ENCODE measurements at places on chromosomes 16 and 17. TPM values are rescaled to one million over a fixed set of nuclear protein-coding genes. Genes with fewer than 3 reads are reported as not detected.

The TGFB1I1 gene
- 325 TPM for total RNA-seq

The TNFRSF13B gene
- total RNA-seq, result not detected

- peak; percentile 67 for DNase-seq
Measured at GRCh38 chr17:10875984-10876555, 38.2 kb upstream of the PIRT start.

The KRTAP4-1 gene
- total RNA-seq, result not detected

DNA sequence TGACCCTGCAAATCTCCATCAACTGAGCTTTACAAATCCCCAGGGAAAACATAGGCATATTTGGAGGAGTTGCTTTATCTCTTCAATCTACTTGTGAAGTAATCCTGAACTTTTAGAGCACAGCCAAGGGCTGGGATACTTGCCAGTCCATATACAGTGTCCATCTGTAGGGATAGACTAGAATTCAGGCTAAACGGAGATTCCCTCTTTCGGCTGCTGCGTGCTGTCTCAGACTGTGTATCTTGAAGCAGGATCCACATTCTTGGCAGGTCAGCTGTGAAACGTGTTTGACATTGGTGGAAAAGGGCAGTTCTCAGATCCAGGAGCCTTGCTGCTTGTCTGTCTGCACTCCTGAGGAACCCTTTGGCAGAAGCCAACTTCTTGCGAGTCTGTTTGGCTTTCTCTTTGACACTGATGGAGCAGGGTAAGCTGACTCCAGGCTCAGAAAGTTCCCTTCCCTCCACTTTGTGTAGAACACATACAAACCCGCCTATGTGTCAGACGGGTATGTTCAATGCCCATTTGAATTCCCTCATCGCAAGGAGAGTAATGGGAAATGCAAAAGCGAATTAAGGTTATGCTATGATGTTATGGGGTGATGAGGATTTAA is 221.8 kb downstream of the MAP2K4 start:
- DNase-seq, result no peak

The NPIPB6 gene
- 1.7 TPM for total RNA-seq

GRCh38 chr17:3968015-3968414 is 3.8 kb upstream of the ATP2A3 start:
- no peak for DNase-seq

GRCh38 chr17:77946900-77947645 is 11.4 kb upstream of the TNRC6C start:
- DNase-seq, result no peak

DNA sequence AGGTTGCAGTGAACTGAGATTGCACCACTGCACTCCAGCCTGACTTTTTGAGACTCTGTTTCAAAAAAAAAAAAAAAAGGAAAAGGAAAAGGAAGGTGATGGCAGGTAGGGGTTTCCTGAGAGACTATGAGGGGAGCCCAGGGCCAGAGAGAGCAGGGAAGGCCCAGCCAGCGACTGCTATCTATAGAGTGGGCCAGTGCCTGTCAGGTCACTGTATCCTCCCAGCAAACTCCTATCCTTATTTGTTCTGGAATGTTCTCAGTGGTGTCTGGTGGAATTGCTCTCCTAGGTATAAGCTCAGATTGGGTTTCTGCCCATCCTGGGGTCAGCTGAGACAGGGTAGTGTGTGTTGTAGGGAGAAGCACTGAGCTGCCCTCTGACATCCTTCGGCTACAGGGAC is 14.9 kb upstream of the TMEM11 start:
- DNase-seq, result no peak

DNA sequence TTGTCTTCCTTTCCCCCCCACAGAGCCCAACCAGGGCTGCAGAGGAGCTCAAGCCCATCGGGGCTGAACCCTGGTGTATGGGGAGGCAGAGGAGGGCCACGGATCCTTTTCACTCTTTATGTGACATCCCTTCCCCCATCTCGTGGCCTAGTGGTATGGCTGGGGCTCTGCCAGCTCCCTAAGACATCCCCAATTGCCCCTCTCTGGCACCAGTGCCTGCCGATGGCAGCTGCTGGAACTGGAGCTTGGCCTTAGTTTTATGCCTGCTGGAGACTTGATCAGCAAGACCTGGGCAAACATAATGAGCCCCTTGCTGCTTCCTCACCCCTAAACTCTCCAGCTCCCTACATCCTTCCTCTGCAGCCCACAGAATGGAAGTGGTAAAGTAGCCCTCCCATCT is 8.0 kb upstream of the TOP2A start:
- peak; percentile 43 for DNase-seq

The ABCC11 gene
- not detected for total RNA-seq

DNA sequence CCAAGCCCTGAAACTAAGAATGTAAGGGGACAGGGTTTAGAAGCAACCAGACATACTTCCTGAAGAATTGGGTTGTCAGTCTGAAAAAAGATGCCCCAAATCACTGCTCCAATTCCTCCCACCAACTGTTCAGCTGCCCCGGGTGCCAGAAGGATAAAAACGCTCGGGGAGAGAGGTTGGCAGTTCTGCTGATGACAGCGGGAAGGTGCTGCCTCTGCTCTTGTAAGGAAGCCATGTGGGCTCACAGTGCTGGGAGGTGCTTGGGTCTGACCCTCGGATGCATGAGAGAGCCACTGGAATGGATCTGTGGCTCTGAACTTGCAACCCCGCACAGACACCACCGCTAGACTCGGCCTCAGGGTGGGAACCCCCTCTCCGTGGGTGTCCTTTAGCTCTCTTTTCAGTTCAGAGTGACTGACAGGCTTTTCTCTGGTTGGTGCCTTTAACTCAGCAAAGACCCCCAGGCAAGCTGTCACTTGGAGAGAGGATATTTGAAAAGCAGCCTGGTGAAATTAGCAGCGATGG is 364.8 kb upstream of the RBFOX1 start:
- no peak for DNase-seq

GRCh38 chr16:62404842-62405611 is 368.8 kb upstream of the CDH8 start:
- no peak for DNase-seq

The C16orf74 gene
- total RNA-seq, result not detected

DNA sequence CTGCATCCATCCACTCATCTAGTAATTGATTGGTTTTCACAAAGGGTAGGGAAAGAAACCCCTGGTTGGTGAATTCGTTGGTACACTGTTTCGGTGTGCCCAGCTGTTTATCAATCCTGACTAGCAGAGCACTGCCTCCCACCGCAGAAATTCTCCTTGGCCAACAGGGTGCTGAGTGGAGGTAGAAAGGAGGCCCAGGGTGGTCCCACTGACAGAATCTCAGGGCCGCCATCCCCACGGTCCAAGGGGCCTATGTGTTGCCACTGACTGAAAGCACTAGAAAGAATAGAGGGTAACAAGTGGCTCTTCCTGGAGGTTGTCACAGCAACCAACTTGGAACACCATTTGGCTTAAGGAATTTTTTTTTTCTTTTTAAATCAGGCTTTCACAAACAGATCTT is 8.4 kb upstream of the RCVRN start:
- no peak for DNase-seq

The CD7 gene
- total RNA-seq, result 6.7 TPM

The CHST6 gene
- 4.4 TPM for total RNA-seq

DNA sequence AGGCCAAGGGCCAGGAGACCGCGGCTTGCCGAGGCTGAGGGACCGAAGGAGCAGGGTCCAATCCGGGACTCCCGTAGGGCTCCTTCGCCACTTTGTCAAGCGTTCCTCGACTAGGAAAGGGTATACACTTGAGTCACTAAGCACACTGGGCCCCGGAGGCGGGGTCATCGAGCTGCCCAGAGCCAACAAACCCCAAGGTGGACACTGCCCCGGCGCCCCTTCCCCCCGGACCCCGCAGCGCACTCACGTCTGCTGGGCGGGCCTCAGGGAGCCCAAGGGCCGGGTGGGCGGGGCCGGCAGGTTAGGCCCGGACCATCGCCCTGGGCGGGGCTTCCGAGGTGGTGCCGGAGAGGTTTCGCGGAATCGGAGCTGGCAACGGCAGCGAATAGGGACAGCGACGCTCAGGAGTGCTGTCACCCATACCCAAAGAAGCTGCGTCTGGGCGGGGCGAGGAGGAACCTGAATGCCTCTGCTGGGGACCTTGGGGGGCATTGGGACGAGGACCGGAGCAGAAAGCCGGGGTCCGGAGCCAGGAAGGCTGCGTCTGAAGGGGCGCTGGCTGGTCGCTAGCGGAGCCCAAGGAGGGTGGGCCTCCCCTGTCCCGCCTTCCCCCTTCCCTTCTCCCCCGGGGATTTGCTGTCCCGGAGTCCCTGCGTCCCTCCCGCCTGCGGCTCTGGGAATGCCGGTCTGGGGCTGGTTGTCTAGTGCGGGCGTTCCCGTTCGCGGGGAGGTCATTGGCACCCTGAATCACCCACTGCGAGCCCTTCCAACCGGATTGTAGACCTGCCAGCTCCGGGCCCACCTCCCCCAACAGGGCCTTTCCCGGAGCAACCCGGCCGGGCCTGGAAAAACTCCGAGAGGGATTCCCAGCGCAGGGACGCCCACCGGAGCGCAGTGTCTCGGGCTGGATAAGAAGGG is 118.2 kb upstream of the SMURF2 start:
- peak; percentile 68 for DNase-seq

DNA sequence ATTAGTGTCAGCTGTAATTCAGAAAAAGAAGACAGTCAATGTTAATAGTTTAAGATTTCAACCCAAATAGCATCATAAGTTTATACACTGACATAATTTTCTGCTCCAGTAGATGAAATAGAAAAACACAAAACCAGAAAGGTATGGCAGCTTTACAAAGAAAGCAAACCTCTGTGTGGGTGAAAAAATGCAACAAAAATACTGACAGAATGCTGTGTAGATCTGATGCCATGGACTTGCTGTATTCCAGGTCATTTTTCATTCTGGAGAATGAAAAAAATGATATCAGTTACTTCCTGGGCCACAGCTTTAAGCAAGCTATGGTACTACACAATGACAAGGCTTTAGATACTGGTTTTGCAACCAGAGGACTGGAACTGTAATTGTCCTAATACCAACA is 116.0 kb downstream of the MAP2K4 start:
- no peak for DNase-seq

The TNRC6C gene
- total RNA-seq, result 25.8 TPM

DNA sequence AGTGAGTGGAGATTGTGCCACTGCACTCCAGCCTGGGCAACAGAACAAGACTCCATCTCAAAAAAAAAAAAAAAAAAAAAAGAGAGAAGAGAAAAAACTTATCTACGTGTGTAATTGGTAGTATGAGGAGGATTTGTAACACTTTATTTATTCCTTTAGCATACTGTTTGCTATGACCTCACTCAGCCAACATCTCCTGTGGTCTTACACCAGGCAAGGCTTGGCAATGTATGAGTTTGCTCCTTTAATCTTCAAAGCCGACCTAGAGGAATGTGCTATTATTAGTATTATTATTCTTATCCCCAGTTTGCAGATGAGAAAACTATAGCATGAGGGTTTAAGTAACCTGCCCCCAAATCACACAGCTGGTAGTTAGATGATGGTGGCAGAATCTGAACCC is 35.8 kb upstream of the HAPSTR1 start:
- DNase-seq, result no peak

GRCh38 chr16:28264656-28265055 is 27.7 kb upstream of the SBK1 start:
- no peak for DNase-seq

- DNase-seq, result peak; percentile 4
Measured at GRCh38 chr17:80761110-80761871, 216.7 kb downstream of the RPTOR start.

GRCh38 chr17:63276821-63277220 is 169.3 kb downstream of the CYB561 start:
- no peak for DNase-seq

The PTGES3L gene
- not detected for total RNA-seq

DNA sequence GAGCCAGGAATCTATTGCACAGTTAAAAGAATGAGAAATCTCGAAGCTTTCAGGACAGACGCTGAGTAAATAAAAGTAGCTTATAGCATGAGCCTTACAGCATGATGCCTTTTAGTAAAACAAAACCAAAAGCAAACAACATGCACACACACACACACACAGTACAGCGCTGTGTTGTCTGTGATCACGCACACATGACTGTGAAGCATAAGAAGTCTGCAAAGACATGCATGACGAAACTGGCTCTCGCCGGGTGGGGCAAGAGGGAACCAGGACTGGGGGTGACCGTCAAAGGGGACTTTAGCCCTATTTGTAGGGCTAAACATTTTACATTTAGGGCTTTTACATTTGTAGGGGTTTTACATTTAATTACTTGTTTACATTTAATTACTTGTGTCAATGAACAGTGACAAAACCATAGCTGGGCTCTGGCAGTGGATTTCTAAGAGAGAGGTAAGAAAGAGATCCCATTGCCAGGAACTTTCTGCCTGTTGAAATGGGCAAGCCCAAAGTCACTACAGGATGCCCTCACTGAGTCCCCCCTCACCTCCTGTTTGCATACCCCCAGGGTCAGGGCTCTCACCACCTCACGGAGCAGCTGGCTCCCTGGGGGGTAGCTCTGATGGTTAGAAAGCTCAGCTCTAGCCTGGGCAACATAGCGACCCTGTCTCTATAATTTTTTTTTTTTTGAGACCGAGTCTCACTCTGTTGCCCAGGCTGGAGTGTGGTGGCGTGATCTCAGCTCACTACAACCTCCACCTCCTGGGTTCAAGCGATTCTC is 2.0 kb upstream of the TNFRSF13B start:
- DNase-seq, result no peak

Data from ascending aorta (tissue), 2 donors.